ENCODE measurements at places on chromosomes 7 and 10. TPM values are rescaled to one million over a fixed set of nuclear protein-coding genes. Genes with fewer than 3 reads are reported as not detected.
A peak's percentile ranks its signal among the peaks of the same experiment; 100 is the strongest.

Gene PLAU
- 970 TPM for total RNA-seq

Gene COX15
- 26.8 TPM for total RNA-seq

Gene ZNF503
- 9.6 TPM for total RNA-seq

Gene ANKRD2
- total RNA-seq: 6.8 TPM

Gene GRID2IP
- total RNA-seq: not detected

Gene SIRT1
- 10.5 TPM for total RNA-seq

GRCh38 chr10:101566333-101567164 is 21.5 kb downstream of the POLL start:
- no peak for DNase-seq

GRCh38 chr7:18530224-18531179 is 35.0 kb downstream of the HDAC9 start:
- DNase-seq: peak; percentile 32

GRCh38 chr7:48839108-48839507 is 85.2 kb upstream of the CDC14C start:
- no peak for DNase-seq

GRCh38 chr10:30915146-30915545 is 116.5 kb downstream of the ZNF438 start:
- DNase-seq: no peak

- DNase-seq: no peak
These were observed 2.2 kb upstream of the HIP1 start for GRCh38 chr7:75740846-75741497.

DNA sequence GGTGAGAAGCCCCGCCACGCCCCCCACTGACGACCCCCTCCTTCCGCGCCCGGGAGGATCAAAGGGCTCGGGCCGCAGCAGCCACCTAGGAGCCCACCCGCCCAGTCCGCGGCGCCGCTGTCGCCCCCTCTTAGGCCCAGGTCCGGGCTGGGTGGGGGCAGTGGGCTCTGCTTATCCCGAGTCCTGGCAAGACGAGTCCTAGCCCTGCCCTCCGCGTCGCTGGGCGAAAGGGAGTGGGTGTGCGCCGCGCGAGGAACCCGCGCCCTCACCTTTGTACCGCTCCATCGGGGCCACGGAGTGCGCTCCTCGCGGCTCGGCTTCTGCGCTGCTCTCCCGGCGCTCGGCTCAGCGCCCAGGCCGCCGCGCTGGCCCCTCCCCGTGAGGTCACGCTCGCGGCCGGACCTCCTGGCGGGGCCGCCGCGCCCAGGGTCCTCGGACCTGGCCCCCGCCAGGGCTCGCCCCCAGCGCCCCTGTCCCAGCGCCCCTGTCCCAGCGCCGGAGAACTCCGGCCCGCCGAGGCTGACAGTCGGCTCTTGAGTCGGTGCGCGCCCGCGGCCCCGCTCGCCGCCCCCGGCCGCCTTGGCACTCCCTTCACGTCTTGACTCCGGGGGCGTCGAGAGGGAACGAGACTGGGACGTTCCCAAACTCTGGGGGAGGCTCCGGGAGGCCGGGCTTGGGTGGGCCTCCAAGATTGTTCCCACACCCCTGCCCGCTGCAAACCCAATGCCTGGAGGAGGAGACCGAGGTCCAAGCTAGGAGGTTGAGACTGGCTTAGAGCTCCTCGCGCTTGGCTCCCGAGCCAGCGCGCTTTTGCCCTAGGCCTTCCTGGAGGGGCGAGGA is at the start of gene AFAP1L2:
Gene AFAP1L2, minus strand, starts transcription at position 332 of the 840 bp plus-strand sequence. Its CDS starts 47 bp downstream, at position 285.
- no peak for DNase-seq

DNA sequence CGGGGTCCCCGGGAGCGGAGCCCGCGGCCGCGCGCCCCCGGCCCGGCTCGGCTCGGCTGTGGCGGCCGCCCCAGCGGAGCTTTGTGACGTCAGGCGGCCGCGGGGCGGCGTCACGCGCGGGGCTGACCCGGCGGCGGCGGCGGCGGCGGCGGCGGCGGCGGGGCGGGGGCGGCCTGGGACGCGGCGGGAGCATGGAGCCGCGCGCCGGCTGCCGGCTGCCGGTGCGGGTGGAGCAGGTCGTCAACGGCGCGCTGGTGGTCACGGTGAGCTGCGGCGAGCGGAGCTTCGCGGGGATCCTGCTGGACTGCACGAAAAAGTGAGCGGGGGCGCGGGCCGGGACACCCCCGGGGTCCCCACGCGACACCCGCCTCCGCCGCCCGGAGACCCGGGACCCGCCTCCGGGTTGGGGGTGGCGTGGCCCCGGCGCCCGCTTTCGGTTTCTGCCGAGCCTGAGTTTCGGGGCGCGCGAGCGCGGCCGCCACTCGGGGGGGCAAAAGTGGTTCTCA is at the start of gene PWWP2B:
Gene PWWP2B, plus strand, starts transcription at position 165 of the 506 bp plus-strand sequence. Its CDS starts 27 bp downstream, at position 192.
- no peak for DNase-seq

Data from epithelial cell of proximal tubule (primary cell).